NCI-H226 (cell line): ENCODE measurements at places on chromosomes 11 and 22.

DNA sequence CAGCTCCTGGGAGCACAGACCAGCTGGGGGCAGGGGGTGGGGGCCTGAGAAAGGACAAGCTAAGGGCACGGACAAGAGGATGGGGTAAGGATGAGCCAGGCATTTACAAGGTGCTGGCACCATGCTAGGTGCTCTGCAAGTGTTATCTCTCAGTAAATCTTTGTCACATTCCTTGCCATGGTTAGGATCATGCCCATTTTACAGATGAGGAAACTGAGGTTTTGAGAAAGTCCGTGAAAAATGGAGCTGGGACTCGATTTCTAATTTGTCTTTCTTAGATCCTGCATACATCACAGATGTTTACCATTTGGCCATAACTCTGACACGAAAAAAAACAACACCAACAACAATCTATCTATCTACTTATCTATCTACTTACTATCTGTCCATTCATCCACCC is 429.7 kb downstream of the MIAT start:
- no peak for DNase-seq

DNA sequence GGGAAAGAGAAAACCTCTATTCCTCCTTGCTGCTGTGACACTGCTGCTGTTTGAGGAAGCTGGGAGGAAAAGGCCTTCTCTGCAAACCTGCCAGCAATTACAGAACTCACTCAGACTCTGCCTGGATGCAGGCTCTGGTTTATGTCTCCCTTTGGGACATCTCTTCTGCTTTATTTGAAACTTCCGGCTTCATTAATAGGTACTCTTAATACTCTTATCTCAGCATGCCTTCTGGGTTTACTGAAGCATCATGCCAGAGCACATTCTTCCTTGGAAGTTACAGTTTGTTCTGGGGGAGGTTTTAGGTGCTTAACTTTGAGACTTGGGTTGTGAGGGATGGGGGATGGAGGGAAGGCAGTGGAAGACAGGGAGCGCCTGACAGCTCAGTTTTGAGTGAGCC is 79.9 kb downstream of the NAV2 start:
- no peak for DNase-seq

GRCh38 chr11:17792161-17792560 is 57.6 kb downstream of the KCNC1 start:
- no peak for DNase-seq

DNA sequence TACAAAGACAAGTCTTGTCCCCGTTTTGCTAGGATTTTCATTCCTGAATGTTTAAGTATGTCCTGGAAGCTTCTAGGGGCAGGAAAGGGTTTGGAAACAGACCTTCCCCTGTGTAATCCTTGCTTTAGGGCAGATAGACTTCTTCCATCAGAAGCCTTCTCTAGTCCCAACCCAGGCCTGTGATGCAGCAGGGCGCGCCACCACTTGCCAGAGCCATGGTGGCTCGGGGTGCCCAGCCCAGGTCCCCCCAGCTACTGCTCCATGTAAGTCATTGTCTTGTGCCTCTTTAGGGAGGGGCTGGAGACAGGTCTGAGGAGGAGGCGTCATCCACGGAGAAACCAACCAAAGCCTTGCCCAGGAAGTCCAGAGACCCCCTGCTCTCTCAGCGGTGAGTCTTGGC is 4.3 kb downstream of the NOL12 start:
- no peak for DNase-seq

GRCh38 chr11:69437001-69437875 is 44.2 kb upstream of the LINC01488 start:
- DNase-seq: peak; percentile 68

DNA sequence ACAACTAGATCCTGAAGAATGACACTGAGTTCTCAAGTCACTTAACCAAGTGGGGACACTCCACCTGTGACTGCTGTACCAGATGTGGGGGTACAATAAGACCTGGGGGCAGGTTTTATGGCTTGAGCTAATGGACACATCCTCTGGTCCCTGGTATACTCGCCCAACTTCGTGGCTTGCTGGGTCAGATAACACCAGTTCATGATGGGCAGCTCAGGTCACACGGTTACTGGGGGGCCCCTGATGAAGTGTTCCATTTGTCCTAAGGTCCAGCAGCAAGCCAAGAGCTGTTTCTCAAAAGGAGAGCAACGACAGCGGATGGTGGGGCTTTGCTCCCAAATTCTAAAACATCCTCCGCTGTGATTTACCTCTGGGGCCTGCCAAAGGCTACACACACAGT is 1368.4 kb downstream of the BRD1 start:
- no peak for DNase-seq

- DNase-seq: no peak
These were observed 27.0 kb upstream of the MICAL2 start for GRCh38 chr11:12083380-12083779.

DNA sequence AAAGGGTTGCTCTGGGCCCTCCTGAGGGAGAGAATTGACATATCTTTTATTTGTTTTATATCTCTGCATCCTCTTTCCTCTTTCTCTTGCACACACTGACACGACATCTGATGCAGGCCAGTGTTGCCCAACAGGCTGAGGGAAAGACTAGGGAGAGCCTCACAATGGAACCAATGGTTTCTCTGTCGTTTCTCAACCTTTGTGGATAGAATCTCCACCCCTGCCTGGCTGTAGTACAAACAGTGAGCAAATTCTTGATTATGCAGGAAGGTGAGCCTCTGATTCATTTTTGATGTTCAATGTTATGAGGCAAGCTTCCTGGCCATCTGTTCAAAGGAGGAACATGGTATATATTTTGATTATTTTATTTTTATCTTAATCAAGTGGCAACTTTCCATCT is 49.8 kb upstream of the PLET1 start:
- peak; percentile 90 for DNase-seq

GRCh38 chr11:11477695-11478420 is 124.8 kb upstream of the CSNK2A3 start:
- no peak for DNase-seq

DNA sequence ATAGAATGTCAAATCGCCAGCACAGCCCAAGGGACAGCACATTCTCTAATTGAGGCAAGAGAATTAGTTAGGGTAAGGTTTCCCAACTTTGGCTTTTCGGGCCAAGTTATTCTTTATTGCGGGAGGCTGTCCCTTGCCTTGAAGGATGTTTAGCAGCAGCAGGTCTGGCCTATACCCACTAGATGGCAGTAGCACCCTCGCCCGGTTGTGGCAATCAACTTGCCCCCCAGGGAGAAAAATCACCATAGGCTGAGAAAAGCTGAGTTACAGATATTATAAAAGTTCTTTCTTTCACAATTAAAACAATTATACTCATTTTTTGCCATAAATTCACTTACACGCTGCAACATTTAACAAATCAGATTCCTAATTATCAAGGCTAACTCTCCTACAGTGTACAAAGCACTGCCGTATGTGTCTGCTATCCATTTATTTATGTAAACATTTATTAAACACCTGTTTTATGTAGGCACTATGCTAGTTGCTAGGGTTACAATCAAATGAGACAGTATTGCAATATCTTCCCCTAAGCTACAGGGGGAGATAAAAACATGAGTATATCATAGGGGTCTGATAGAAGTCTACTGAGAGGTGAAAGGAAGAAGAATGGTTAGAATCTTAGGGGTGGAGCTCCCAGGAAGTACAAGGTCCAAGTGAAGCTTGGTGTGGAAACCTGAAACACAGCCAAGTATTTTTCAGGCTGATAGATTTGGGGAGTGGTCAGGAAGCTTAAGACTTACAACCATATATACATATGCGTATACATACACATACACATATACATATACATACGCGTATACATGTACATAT is 452.3 kb downstream of the RAB38 start:
- no peak for DNase-seq

GRCh38 chr11:131370090-131370751 is at the start of gene NTM:
TSS of gene NTM (plus strand) at chr11:131370615.
- no peak for DNase-seq

GRCh38 chr22:30694171-30694639 is 469 bp upstream of the OSBP2 start:
- peak; percentile 21 for DNase-seq

- no peak for DNase-seq
These were observed 21.1 kb downstream of the B3GAT1 start for GRCh38 chr11:134390706-134391569.

- DNase-seq: peak; percentile 63
These were observed 15.6 kb upstream of the RDX start for GRCh38 chr11:110311783-110312579.

DNA sequence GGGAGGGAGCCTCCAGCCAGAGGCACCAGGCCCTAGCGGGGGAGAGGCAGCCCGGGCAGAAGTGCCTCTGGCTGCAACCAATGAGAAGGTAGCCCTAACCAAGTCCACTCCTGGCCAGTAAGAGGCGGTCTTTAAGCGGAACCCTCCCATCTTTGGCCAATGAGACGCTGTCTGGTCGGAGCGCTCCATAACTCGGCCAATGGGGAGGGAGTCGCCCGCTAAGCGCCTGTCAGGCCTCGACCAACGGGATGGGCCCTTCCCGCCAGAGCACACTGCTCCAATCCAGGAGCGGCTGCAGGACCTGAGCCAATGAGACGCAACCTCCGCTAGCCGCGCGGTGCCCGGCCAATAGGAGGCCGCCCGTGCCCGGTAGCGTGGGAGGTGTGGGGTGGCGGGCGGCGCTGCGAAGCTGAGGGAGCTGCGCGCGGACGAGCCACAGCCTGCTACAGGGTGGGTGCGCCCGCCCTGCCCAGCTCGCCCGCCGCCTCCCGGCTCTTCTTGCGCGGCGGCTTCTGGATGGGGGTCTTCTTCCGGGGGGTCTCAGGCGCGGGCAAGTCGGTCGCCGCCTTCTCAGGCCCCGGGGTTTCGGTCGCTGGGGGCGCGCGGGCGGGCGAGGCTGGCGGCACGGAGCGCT is 12.6 kb downstream of the SCARF2 start:
- DNase-seq: no peak

- no peak for DNase-seq
These were observed 604.9 kb downstream of the BUD13 start for GRCh38 chr11:116167706-116168458.

- no peak for DNase-seq
These were observed 1.6 kb downstream of the SUN2 start for GRCh38 chr22:38753948-38754750.

DNA sequence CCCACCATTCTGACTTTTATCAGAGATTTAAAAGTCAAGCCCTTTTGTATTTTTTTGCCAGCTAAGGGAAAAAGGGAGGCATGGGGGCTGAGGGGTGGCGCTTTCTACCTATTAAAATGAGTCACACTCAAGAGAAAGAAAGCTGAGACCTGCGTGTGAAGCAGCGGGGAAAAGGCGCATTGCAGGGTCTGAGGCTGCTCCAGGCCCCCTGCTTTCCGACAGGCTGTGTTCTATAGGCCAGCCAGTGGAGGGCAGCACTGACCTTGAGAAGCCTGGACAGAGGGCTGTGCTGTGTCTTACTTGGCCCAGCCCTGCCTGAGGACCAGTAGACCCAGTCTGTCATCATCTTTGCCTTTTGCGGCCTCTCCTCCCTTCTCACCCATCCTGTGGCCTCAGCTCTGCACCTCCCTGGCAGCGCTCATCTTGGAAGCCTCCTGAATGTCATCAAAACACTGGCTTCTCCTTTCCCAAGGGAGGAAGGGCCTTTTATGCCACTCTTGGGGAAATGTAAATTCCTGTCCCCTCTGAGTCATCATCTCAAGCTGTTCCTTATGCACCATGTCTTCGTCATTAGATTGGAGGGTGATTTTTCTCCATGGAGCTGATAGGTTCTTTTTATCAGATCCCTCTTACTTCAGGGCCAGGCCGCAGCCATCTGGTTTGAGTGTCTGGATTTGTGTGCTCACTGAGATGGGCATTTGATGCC is 12.6 kb upstream of the MAPK8IP1 start:
- peak; percentile 21 for DNase-seq

GRCh38 chr11:2886191-2886894 is 768 bp upstream of the CDKN1C start:
- no peak for DNase-seq

- peak; percentile 68 for DNase-seq
These were observed 759 bp downstream of the AP2A2 start for GRCh38 chr11:926341-926916.

GRCh38 chr11:128289048-128289447 is 298.3 kb downstream of the ETS1 start:
- DNase-seq: no peak

DNA sequence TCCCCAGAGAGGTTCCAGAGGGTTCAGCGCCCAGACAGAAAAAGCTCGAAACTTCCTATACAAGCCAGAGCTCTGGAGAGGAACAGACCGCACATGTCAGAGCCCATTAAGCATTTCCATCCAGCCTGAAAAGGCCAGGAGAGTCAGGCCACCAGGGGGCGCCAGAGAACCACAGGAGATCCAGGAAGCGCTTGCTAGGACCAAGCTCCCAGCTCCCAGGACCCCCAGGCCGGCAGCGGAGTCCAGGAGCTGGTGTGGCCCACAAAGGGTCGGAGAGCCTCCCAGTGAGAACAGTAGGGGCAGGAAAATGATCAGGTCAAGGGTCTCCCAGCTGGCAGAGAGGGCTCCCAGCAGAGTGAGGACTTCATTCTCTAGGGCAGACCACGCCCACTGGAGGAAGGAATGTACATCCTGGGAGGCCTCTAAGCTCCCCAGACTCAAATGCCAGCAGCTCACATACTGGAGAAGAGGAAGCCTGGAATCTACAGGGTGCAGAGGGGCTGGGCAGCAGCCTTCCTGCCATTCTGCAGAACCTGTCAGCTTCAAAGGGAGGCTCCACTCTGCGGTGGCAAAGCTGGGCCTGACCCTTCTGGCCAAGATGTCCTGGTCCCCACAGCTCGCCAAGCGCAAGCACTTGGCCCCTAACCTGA is 2.1 kb upstream of the MEI1 start:
- DNase-seq: peak; percentile 56

GRCh38 chr22:40289991-40290459 is 56.3 kb upstream of the ADSL start:
- no peak for DNase-seq

GRCh38 chr11:62472063-62472884 is 53.4 kb downstream of the SCGB1A1 start:
- peak; percentile 70 for DNase-seq

DNA sequence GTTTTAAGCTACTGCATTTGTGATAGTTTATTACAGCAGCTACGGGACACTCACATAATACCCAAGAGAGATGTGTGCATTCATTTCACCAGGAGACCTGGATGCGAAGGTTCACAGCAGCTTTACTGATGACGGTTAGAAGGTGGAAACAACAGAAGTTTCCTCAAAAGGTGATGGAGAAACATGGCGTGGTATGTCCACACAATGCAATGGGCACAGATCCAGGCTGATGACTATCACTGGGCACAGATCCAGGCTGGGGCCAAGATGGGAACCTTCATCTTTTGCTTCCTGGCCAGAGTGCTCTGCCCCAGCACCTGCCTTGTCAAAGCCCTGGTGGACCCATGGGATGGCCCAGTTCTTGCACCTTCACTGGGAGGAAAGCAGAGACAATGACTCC is 30.6 kb upstream of the RFPL3 start:
- DNase-seq: no peak

- no peak for DNase-seq
These were observed 444.2 kb downstream of the CNTN5 start for GRCh38 chr11:99464985-99465384.

- no peak for DNase-seq
These were observed 45.7 kb downstream of the DBX1 start for GRCh38 chr11:20114588-20114987.

DNA sequence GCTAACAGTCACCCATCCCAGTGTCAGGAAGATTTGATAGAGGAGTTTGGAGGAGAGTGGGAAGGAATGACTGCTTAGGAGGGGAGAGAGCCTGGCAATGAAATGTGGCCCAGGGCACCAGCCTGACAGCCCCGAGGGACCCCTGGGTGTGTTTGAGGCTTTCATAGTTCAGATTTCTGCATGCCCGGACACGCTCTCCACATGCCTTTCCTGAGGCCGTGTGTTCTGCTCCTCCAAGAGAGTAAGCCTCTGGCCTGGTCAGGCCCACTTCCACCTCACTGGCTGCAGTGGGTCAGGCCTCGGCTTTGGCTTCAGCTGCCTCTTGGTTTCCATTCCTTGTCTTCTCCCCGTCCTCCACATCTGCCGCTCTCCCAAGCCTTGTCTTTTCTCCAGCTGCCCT is 78.4 kb downstream of the C22orf31 start:
- DNase-seq: no peak
